ENCODE measurements at places on chromosomes 4 and X. TPM values are rescaled to one million over a fixed set of nuclear protein-coding genes. Genes with fewer than 3 reads are reported as not detected.

GAB3 gene
- 0.67 TPM for total RNA-seq

CXorf49 gene
- not detected for total RNA-seq

NHS gene
- total RNA-seq: 2.1 TPM

NAP1L5 gene
- total RNA-seq: 1.8 TPM

GIMD1 gene
- not detected for total RNA-seq

MAGED2 gene
- 81.1 TPM for total RNA-seq

SPIN3 gene
- 5.9 TPM for total RNA-seq

MTMR8 gene
- total RNA-seq: 0.53 TPM

TMPRSS11F gene
- not detected for total RNA-seq

Data from A549 treated with Mapracorat at 1 μM for 4 hours (cell line).